ENCODE measurements at places on chromosomes 6 and 20.

DNA sequence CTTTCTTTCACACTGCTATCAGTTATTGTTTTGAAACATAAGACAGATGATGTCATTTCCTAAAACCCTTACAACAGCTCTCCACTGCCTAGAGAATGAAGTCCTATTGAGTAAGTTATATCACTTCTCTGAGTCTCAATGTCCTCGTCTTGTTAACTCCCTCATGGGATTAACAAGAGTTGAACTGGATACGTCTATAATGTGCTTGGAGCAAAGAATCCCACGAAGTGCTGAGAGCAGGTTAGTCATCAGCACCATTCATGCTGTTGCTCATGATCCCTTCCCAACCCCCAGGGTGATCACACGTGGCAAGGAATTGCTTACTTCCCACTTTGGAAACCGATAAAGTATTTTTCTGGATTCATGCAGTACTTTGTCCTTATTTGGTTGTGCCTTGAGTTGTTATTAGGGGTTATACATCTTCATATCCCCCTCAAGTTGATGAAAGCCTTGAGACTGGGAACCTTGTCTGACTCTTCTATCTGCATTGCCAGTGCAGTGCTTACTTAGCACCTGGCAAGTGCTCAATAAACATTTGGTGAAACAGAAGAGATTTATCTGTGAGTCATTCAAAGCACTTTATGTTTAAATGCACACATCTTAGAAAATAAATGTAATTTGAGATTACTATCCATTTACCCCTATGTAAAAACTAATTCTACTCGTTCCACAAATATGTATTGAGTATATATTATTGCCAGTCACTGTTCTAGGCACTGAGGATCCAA lies 487.5 kb downstream of the EPM2A start:
- DNase-seq = no peak

DNA sequence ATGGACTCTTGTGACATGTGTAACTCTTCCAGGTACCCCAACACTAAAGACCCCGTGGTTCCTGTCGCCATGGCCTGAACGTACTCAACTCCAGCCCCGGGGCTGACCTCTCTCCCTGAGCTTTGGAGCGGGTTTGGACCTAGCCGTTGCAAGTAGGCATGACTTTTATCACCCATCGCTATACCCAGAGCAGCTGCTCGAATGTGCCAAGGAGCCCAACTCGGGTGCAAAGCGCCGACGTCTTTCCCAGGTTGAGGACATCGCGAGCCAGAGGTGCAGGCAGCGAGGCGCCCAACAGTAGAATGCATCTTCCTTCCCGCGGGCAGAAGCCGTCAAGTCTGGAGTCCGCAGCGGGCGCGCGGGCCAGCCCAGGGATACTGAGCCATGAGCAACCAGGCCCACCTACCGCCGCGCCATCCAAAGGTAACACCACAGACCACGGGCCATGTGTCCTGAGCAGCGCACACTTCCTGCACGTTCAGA lies 5.7 kb upstream of the LAMP5 start:
- DNase-seq = no peak

DNA sequence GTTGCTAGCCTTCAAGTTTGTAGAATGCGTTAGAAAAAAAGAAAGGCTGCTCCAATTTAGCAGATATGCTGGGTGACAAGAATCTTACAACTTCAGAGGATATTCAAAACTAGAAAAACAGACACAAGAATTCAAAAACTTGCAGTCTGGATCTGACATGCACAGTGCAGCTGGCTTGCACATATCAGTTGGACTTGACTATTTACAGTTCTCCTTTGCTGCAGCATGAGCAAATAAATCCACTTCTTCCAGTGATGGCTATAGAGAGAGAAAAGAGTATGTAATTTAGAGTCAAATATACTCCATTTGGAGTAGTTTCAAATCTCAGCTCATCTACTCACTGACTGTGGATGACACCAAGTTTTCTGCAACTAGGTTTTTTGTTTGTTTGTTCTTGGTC lies 247.0 kb downstream of the RIMS1 start:
- DNase-seq = no peak

GRCh38 chr6:141117874-141118273 lies 1014.9 kb upstream of the GJE1 start:
- DNase-seq = no peak

GRCh38 chr6:36386495-36387439 lies 702 bp downstream of the ETV7 start:
- DNase-seq = no peak

DNA sequence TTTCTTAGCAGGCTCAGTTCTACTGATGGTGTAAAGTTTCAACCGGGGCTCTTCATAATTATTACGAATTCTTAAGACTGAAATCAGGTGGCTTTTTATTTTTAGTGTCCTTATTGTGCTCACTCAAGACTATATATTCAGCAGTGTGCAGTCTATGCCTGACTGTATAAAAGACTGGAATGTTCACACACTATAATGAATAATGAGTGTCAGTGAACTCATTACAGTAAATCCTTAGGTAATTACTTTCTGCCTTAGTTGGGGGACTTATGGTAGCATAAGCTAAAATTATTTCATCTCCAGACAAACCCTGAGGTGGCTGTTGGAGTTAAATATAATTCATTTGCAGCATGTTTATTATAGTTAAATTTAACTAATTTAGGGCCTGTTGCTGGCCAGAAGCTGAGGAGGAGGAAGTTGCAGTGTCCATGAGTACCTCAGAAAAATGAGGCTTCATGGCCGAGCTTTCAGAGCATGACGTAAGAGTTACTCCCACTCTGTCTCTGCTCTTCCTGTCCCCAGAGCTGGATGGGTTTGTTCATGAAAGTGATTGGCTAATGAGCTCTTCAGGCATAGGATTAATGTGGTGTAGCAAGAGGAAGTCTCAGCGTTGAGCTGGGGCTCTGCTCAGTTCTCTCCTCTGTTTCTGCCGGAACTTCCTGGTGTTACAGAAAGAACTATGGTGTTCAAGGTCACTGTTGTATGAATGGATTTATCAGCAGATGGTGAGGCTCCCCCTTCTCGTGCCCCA lies 335.7 kb downstream of the NRN1 start:
- DNase-seq = no peak

- DNase-seq = no peak
Observed at GRCh38 chr20:3590164-3590563, 73.0 kb downstream of the GFRA4 start.

DNA sequence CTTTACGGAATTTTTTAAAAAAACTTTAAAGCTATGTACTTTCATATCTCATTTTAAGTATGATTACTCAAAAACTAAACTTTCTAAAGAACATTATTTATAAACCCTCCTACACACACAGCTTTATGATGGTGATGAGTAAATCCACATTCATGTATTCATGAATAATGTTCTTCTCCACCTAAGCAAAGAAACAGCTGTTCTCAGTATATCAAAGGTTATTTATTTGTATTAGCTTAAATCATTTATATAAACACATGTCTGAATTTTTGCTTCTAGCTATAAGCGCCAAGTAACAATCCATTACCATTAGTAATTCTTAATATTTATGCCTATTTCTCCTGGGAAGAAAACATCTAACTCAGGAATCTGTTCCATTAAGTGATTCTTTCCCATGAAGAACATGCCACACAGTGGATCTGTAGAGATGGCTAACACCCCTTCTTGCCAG lies 63.3 kb downstream of the SMLR1 start:
- no peak for DNase-seq

GRCh38 chr6:95081949-95082348 lies 495.4 kb upstream of the MANEA start:
- no peak for DNase-seq

DNA sequence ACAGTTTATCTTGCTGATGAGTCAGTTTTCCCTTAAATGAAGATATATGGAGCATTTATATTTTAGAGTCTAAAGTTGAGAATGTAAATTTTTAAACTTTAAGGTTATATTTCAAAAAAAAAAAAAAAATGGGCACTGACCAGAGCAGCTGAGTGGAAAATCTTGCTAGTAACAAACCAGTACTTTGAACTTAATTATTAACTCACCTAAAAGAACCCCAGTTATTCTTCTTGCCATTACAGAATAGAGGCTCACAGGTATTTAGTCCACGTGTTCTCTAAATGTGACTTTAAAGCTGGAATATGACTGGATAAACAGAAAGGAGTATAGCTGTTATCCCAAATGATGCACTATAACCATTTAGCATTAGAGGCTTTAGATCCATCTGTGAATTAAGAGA lies 178.4 kb downstream of the COL9A1 start:
- DNase-seq = no peak

GRCh38 chr20:34322267-34323105 lies 19.3 kb upstream of the AHCY start:
- DNase-seq = no peak

DNA sequence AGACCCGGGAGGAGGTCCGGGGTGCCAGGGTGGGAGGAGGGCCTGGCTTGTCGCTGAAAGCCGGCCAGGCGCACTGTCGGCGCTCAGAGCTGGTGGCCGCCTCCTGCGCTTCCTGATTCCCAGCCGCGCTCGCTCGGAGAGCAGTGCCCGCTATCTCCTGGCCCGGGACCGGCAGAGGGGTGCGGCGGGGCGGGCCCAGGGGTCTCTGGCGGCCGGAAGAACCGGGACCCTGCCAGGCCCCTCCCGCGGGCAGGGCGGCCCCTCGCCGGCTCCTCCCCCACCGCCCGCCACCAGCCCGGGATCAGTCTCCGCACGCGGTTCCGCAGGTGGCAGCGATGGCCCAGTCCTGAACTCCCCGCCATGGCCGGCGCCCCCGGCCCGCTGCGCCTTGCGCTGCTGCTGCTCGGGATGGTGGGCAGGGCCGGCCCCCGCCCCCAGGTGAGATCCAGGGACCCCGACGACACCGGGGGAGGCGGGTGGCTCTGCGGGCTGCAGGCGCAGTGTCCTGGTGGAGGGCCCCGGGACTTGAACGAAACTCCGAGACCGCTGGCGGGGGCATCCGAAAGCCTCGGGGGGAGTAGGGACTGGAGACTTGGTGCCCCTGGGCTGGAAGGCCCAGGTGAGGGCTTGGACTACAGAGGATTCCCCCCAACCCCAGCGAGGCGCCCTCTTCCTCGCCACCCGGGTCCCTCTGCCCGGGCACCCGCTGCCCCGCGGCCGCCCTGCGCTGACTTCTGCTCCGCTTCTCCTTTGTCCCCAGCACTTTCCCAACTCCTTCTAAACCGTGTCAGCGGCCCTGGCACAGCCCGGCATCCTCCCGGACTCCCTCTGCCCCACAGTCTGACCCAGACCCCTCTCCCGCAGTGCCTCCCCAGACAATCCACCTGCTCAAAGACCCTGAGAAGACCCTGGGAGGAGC lies at the start of gene GLP1R:
Gene GLP1R (plus strand): TSS at position 301 of the 919 bp plus-strand sequence. CDS start 60 bp downstream, at position 361.
- no peak for DNase-seq

DNA sequence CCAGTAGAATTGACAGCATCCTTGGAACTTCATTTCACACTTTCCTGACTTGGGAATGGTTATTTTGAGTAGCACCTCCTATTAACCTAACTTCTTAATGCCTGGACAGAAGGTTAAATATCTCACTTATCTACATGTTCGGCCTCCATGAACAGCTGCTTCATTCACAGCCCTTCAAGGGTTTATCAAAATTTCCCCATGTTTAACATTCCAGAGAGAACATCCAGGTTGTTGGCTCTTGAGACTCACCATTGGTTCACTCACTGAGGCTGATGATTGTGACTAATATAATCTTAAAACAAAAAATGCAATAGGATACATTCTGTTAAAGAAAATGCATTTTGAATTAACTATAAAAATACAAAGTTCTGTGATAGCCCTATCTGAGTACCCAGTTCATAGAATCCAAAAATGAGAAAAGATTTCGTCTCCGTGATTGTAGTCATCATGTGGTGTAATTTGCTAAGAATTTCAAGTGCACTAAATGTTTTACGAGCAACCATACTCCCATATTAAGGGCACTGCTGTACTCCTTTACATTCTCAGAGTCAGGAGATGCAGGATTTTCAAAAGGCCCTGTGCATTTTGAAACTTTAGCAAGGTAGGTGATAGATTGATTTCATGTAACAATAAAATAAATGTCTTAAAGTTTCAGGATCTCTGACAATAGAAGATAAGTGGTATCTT lies 260.6 kb upstream of the TAB2 start:
- no peak for DNase-seq

- DNase-seq = no peak
Observed at GRCh38 chr6:123551939-123552707, 84.6 kb downstream of the TRDN start.

DNA sequence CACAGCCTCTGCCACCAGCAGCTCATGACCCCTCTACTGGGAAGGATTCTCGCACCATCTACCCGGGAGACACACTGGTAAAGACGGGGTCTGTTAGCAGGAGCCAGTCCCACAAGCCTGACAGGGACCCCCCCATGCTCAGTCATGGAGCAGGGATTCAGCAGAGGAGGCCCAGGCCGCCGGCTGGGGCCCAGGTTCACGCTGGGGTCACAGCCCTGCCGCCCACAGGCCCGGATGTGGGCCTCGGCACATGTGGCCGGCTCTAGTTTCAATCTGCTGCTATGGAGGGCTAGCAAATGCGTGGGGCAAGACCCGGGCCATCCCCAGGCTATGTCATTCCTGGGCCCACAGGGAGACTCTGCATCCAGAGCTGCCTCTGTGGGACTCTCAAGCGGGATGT lies 25.1 kb downstream of the PXDC1 start:
- no peak for DNase-seq

DNA sequence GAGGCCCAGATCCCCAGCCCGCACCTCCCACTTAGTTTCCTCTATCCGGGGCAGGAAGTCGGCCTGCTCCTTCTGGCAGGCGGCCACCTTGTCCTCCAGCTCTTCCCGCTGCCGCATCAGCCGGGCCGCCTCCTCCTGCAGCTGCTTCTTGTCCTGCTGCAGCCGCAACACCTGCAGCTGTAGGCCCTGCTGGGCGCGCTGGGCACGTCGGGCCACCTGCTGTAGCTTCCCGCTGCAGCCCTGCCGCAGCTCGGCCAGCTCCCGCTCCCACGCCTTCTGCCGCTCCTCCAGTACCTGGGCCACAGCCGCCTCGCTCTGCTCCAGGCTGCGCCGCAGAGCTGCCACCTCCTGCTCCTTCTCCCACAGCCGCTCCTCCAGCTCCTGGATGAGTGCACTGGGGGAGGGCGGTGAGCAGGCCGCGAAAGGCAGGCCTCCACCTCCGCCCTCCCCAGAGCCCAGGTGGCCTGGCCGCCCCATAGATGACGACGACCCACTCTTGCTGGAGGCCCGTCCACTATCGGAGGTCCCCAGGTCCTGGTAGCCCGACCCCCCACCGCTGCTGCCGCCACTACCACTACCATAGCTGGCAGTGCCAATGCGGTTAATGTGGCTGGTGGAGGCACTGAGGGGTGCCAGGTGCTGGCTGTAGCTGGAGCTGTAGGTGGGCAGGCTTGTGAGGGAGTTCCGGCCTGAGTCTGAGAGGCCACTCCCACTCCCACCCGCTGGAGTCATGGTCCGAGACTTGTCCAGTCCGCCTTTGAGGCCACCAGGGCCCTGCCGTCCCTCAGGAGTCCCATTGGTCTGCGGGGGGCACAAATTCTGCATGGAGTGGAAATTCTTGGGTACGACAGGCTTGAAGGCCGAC lies 6.0 kb upstream of the FASTKD5 start:
- DNase-seq = no peak
